Keratinocyte (primary cell): ENCODE measurements at places on chromosomes 11 and 22. TPM values are rescaled to one million over a fixed set of nuclear protein-coding genes. Genes with fewer than 3 reads are reported as not detected.

Gene C11orf97
- not detected in 3 replicates for polyA plus RNA-seq

Gene SCN3B
- 0.08 to 0.19 TPM (median 0.10 TPM) in 3 replicates for polyA plus RNA-seq

Gene ANO5
- 0.01 TPM in 1 of 3 replicates, not detected in the others for polyA plus RNA-seq

Gene HSPB2
- 0.08 to 0.98 TPM (median 0.22 TPM) in 3 replicates for polyA plus RNA-seq

Gene SAA1
- 25.6 to 94.6 TPM (median 27.5 TPM) in 3 replicates for polyA plus RNA-seq

Gene NTM
- polyA plus RNA-seq: 32.9 to 55.5 TPM (median 47.9 TPM) in 3 replicates

Gene PLAAT5
- polyA plus RNA-seq: not detected in 3 replicates

Gene DDI1
- polyA plus RNA-seq: not detected in 3 replicates

Gene C11orf42
- polyA plus RNA-seq: not detected in 3 replicates

Gene MTMR2
- polyA plus RNA-seq: 14.7 to 27.0 TPM (median 24.7 TPM) in 3 replicates

Gene IGLL5
- polyA plus RNA-seq: not detected in 3 replicates

Gene OR56A1
- polyA plus RNA-seq: not detected in 3 replicates

Gene GALR3
- polyA plus RNA-seq: not detected in 3 replicates
